MCF 10A (cell line): ENCODE measurements at places on chromosomes 12 and 14.

GRCh38 chr14:104688505-104689108, 811 bp upstream of the INF2 start:
- DNase-seq = peak; percentile 73

GRCh38 chr12:93778306-93778705, 101.1 kb downstream of the CRADD start:
- DNase-seq = peak; percentile 47

DNA sequence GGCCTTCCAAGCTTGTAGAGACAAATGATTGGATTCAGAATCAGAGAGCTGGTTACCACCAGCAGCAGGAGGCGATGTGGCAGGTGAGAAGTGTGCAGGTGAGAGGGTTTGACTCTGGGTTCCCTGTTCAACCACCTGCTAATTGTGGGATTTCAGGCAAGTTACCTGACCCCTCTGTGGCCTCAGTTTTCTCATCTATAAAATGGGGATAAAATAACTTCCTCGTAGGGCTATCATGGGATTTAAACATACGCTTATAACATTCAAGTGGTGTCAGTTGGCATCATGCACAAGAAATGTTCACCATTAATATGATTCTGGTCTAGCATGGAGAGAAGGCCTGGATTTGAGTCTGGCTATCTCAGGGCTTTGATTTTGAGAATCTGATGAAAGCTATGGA, 143.8 kb upstream of the MYL2 start:
- DNase-seq = no peak

DNA sequence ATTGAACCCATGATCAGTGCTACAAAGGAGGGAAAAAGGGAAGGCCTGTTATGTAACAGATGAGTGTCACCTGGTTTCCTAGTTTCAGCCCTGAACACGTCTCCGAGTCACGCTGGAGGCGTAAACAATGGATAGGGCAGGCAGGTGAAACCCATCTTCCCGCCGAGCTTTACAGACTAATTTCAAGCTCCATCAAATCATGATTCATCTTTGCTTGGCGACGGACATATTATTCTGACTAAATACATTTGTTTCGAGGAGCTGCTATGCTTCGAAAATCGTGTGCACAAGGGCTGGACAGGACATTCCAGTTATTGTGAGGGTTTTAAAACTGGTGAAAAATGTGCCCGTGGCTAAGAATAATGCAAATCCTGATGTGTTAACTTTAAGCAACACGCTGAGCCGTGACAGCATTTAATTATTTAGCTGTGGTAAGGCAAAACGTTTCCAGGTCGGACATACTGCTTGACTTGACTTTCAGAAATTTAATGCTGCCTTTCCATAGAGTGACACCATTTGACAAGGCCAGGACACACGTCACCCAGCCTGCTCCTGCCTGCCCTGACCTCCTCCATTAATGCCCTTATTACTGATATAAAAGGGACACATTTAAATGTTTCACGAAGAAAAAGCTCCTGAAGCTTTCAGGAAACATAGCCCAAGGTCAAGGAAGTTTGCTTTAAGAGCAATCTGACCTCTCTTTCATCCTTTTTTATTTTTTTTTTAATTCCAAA, 1203.5 kb upstream of the TMEM132C start:
- DNase-seq = no peak

DNA sequence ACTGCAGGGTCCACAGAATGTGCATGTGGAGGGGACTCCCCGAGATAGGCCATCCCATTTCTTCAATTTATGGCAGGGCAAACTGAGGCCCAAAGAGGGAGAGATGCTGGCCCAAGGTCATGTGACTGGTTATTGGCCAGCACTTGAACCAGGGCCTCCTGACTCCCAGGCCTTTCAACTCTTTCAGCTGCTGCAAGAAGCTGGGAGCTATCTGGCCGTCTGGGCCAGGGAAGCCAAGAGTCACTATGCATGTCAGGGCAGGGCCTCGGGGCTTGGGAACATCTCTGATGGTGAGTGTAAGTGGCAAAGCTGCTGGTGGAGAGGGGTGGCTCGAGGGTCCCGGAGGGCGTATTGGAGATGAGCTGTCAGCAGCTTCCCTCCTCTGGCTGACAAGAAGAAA, 9.5 kb upstream of the LTBP2 start:
- no peak for DNase-seq

GRCh38 chr12:10119066-10119465, 10.9 kb downstream of the CLEC7A start:
- DNase-seq = peak; percentile 22

- DNase-seq = no peak
These were observed 409.1 kb downstream of the RAD51B start for GRCh38 chr14:68228656-68229055.

GRCh38 chr14:35349496-35350365, 54.8 kb downstream of the NFKBIA start:
- no peak for DNase-seq

DNA sequence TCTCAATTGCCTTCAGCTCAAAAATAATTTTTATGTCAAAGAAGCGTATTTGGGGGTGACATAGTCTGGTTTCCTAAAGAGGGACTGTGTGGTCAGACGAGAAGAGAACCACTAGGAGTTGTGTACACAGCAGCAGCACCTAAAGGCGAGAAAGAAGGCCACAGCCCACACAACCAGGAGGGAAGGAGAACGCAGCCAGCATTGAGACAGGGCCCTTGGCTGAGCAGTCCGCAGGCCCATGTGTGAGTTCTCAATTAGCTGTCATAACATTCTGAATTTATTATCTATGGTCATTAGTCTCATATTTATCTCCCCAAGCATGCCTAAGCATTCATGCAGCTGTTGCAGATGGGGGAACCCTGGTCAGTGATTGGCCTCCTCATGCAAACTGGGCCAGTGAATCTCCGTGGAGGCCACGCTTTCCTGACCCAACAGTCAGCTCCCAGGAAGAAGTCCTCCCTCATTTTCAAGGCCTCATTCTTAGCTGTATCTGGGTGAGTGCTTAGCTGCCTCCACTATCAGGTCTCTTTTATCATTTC, 81.2 kb upstream of the ATF7IP start:
- DNase-seq = no peak

DNA sequence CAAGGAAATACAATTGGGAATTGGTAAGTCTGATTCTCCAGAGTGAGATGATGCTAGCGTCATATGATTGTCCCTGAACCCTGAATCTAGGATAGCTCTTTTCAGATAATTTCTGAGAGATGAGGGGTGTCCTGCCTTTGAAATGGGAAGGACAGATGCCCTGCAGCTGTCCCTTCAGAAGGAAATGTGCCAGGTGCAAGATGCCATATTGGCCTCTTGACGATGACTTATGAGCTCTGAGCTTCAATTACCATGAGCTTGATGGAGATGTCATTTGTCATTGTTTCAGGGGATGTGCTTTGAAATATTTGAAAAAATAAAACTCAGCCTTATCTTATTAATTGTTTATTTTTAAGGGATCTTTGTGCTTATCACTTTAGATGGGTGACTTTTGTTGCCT, 185.1 kb downstream of the DACT1 start:
- no peak for DNase-seq

- DNase-seq = no peak
These were observed 27.8 kb upstream of the BCDIN3D start for GRCh38 chr12:49870501-49871262.

GRCh38 chr14:24416932-24417619, 12.4 kb downstream of the CBLN3 start:
- no peak for DNase-seq

GRCh38 chr12:3529281-3529680, 38.3 kb downstream of the PRMT8 start:
- no peak for DNase-seq

- DNase-seq = peak; percentile 96
These were observed 67.2 kb downstream of the BTG1 start for GRCh38 chr12:92078167-92079053.

DNA sequence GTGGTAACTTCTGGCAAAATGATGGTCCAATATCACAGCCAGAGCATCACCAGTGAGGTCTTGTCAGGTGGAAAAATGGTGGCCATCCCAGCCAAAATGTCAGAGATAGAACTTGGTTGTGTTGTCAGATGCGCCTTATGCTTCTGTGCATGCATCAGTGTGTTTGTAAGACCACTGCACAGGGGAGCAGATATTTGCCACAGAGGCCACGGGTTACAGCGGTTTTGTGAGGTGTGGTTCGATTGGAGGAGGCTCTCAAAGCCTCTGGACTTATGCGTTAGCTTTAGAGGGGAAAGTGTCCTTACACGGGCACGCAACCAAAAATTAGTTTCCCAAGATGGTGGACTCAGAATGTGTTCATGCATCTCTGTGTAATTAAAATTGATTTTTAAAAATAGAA, 243.8 kb downstream of the ADGRD1 start:
- DNase-seq = no peak

DNA sequence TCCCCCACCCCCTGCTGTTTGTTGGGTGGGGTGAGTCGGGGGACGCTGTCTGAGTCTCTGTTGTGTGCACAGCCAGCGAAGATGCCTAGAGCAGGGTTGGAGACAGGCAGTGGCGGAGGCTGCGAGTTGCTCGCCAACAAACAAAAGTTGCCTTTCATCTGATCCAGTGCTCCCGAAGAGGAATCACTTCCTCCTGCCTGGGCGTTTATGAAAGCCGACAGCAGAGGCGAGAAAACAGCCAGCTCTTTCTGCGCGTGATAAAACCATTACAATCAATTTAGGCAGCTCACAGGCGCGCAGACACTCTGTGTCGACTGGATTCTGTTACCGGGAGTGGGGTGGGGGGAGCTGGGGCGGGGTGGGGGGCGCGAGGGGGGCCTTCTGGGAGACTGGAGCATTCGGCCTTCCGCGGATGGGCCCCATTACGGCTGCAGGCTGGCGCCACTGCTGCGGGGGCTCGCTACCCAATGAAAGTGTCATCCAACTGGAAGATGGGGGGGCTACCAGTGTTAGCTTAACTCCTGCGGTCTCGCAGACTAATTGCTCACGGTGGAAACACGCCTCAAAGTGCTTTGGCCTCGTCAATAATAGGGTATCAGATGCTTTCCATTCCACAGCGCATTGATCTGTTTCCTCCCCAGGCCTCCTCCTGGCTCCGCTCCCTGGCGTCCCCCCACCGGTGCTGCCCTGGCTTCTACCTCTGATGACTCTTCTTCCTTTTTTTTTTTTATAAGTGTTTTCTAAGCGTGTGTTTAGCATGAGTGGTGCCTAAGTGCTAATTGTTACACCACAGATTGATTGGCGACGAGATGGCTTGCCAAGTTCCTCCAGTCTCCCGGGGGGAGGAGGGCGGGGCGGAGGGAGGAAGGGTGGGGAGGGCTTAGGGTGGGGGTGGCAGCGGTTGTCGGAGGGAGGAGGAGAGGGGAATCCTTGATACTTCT, 678.4 kb downstream of the MED13L start:
- DNase-seq = no peak

DNA sequence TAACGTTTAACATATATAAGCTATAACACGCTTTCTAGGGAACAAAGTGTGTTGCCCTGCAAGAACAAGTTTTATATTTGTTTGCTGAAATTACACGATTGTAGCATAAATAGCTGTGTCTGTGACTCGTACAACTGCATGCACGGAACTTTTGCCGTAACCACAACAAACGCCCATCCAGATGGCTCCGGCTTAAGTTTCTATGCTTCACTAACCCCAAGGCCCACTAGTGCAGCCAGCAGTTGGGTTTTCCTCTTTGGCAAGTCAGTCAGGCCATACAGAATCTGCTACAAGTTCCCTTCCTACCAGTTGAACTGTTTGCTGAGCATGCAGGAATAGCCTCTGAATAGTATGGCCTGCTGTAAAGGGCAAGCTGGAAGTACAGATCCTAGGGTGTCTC, 12.1 kb downstream of the CSRP2 start:
- no peak for DNase-seq

- peak; percentile 23 for DNase-seq
These were observed 34.6 kb upstream of the MIS18BP1 start for GRCh38 chr14:45287610-45288009.

DNA sequence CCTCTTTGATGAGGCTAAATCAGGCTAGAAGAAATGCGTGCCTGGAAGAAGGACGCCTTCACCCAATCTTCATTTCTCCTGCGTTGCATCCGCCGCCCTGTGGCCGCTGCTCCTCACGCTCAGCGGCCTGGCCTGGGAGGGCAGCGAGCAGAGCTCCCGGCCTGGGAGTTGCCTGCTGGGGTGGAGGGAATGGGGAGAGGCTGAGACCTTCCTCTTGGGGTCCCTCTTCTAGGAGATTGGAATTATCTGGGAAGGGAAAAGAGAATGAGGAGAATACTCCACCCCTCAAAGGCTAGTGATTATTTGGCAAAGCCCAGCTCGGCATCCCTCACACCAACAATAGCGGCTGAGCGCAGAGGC, 2.4 kb upstream of the HOXC12 start:
- DNase-seq = no peak

GRCh38 chr14:48536318-48536717, 860.9 kb upstream of the MDGA2 start:
- peak; percentile 2 for DNase-seq

GRCh38 chr12:54068418-54069070, 14.9 kb downstream of the HOXC4 start:
- no peak for DNase-seq

DNA sequence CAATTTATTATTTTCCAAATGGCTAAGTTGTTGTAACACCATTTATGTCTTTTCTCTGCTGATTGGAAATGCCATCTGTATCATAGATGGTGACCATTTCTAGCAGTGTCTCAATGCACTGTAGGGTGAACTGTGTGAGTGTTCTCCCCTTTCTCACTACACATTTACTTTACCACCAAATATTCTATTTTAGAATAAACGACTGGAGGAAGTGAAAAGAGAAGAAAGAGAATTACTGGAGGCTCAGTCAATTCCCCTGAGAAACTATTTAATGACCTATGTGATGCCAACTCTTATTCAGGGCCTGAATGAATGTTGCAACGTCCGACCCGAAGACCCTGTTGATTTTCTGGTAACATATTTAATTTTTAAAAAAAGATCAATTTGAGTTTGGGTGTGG, 15.5 kb upstream of the PAPOLA start:
- DNase-seq = no peak

GRCh38 chr12:97368462-97369163, 94.0 kb upstream of the RMST start:
- no peak for DNase-seq

DNA sequence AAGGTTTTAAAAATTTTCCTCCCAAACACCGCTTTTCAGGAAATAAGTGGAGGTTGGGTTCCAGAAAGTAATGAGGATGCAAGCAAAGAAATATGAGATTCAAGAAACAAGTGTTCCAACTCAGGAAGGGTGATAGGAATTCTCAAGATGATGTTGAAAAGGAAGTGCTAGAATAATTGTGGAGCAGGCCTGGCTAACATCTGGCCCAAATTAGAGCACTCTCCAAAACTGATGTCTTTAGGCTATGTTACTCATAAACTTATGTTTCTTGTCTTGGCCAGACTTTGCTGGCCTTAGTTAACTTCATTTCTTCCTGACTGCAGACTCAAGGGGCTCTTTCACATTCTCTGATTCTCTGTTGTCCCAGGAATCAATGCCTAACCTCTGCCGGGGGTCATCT, 116.3 kb downstream of the TMTC3 start:
- no peak for DNase-seq

- DNase-seq = no peak
These were observed 23.0 kb upstream of the PRKAB1 start for GRCh38 chr12:119644930-119645329.

- DNase-seq = no peak
These were observed 176.5 kb downstream of the CPNE8 start for GRCh38 chr12:38728894-38729293.
